ENCODE measurements at places on chromosomes 7 and 10. TPM values are rescaled to one million over a fixed set of nuclear protein-coding genes. Genes with fewer than 3 reads are reported as not detected.

Gene SCART1
- total RNA-seq: 5.6 TPM

Gene CDC123
- total RNA-seq: 86.9 TPM

Gene ZNF438
- 5.0 TPM for total RNA-seq

Gene MMRN2
- total RNA-seq: 1.1 TPM

Gene KAZALD1
- 30.1 TPM for total RNA-seq

Gene ARHGAP22
- total RNA-seq: 45.6 TPM

Gene EPDR1
- 99.3 TPM for total RNA-seq

Gene ASZ1
- not detected for total RNA-seq

Gene PRSS1
- not detected for total RNA-seq

Gene CPN1
- not detected for total RNA-seq

Gene ADARB2
- not detected for total RNA-seq

Gene FOXI2
- not detected for total RNA-seq

Gene SLC18A2
- total RNA-seq: under 0.01 TPM

Gene PHKG1
- total RNA-seq: 1.8 TPM

Gene TMEM236
- under 0.01 TPM for total RNA-seq

Gene CHST12
- total RNA-seq: 4.0 TPM

Gene OR9A2
- not detected for total RNA-seq

Gene OPN4
- not detected for total RNA-seq
